H9 (cell line): ENCODE measurements at places on chromosomes 5 and 9. TPM values are rescaled to one million over a fixed set of nuclear protein-coding genes. Genes with fewer than 3 reads are reported as not detected.

BAG1 gene
- total RNA-seq, result 58.8 and 66.4 TPM in 2 replicates

DNA sequence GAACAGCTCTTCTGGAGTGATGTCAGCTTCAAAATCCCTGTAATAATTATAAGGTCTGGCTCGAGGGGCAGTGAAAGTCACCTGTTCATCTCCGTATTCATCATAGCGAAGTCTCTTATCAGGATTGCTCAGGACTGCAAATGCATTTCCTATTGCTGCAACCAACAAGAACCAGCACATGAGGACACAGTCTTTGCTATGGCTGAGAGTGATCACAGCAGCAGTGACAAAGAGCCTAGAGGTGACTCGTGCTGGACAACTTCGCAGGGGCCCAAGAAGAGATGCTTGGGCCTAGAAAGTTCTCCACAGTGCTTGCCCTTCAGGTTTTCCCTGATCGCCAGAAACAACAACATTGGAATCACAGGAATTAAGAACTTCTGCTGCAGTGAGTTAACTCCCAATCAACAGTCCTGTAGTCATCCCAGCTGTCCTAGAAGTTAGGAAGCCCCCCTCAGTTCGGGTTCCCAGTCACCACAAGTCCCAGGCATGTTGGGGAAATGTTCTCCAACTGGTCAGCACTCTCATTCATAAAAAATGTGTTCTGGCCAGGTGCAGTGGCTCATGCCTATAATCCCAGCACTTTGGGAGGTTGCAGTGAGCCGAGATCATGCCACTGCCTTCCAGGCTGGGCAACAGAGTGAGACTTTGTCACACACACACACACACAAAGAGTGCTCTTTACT is 13.0 kb downstream of the DNAJC18 start:
- DNase-seq, result no peak

DNA sequence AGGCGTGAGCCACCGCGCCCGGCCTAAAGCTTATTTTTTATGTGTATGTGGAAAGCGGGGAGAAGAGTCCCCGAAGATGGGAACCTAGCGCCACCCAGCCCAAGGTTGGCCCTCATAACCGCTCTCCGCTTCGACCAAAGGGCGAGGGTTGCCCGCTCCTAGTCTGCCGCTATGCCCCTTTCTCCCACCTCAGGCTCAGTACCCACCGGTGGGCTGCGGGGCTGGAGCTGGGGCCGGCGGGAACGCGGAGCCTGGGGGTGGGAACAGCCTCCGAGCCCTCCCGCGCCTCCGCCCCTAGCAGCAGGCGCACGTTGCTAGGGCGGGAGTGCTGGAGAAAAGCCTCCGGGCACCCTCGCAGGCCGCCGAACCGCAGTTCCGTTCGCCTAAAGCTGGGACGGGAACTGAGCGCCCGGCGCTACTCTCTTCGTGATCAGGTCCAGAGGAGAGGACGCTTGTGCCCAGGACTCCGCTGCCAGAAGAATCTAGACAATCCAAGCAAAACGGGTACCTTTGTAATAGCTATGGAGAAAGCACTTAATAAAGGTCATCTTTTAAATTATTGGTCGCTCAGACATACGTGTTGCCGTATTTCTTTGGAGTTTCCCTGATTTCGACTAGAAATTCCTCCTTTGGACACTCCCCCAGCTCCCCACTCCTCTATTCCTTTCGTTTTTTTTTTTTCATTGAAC is at the start of gene WDR31:
WDR31 (minus strand) TSS at position 265 of the 689 bp plus-strand sequence. CDS start 8,253 bp downstream, outside the sequence.
- DNase-seq, result peak; percentile 90

- DNase-seq, result no peak
These were observed 190.8 kb downstream of the ARHGEF28 start for GRCh38 chr5:73816656-73817420.

PCDHGC3 gene
- 19.8 and 22.6 TPM in 2 replicates for total RNA-seq

DNA sequence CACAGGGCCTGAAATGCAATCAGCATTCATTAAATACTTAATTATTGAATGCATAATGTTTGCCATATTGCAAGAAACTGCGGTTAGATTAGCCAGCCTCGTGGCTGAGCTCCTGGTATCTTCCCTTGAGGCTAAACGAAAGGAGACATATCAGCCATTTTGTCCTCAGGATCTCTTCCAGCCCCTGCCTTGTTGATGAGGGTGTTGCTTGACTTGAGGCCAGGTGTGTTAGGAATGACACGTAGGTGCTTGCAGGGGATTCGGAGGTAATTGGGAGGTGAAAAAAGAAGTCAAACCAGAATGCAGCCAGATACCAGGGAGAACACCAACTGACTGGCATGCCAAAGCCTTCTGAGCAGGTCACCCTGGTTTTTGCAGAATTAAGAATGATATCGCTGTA is 12.5 kb downstream of the SH3RF2 start:
- DNase-seq, result no peak

TIMD4 gene
- not detected in 2 replicates for total RNA-seq

DNA sequence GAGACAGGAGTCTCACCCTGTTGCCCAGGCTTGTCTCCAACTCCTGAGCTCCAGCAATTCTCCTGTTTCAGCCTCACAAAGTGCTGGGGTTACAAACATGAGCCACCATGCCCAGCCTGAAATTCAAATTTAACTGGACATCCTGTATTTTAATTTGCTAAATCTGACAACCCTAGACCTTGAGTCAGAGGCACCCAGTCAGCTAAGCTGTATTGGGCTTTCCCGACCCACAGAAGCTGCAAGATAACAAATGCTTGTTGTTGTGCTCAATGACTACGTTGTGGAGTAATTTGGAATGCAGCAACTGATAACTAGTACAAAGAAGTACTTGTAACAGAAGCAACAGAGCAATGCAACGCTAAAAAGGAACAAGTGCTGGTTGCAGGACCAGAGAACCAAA is 533.1 kb downstream of the NTRK2 start:
- no peak for DNase-seq

GRCh38 chr5:56986626-56986947 is 34.7 kb upstream of the MIER3 start:
- DNase-seq, result no peak

- DNase-seq, result no peak
These were observed 814.3 kb upstream of the CDH10 start for GRCh38 chr5:25459082-25459481.

GRCh38 chr9:36018891-36019720 is 17.6 kb upstream of the RECK start:
- DNase-seq, result no peak

CARTPT gene
- total RNA-seq, result not detected in 2 replicates

DNA sequence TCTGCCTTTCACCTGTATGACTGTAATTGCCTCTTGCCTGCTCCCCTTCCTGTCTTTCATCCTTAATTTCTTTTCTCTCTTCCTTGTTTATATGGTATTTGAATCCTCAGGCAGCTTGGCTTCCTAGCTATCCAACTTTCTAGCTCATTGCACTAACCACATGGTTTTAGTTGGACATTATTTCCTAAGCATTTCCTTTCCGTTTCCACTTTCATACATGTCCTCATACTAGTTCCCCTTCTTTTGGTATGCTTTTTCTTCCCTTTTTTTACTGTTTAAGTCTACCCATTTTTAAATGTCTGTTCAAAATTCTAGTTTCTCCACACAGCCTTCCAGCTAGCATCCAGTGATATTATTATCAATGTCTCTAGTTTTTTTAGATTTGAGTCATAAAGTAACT is 6.6 kb downstream of the CWC27 start:
- no peak for DNase-seq

CTXN3 gene
- not detected in 2 replicates for total RNA-seq
